ENCODE measurements at places on chromosomes 3 and 15. TPM values are rescaled to one million over a fixed set of nuclear protein-coding genes. Genes with fewer than 3 reads are reported as not detected.
A peak's percentile ranks its signal among the peaks of the same experiment; 100 is the strongest.

DNA sequence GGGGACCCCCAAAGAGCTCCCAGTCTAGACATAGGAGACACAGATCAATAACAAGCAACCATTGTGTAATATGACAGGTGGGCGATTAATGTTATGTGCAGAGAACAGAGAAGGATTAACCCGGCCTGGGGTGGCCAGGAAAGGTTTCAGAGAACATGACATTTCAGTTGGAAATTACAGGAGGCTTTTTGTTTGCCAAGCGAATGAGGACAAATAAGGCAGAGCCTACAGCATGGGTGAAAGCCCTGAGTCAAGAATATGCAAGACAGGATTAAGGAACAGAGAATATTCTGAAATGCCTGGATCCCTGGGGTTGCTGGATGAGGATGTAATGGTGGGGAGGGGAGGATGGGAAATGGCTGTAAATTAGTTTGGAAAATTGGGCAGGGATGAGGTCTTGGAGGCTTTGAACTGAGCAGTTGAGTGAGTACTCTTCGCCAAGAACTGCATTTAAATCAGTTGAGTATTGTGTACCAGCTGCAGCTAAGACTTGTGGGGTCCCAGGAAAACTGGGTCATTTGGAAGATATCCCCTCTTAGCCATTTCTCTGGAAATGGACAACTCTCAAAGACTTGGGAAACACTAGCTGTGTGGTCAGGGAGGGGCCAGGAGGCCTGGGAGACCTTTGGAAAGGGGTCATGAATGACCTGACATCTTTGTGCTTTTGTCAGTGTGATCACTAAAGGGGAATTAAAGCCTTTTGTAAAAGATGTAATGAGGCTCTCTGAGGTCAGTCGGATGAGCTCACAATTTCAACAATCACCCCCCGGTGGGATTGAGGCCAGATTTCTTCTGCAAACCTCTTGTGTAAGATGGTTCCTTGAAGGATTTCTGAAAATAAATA is 198.6 kb upstream of the NR2E3 start:
- no peak for DNase-seq

GRCh38 chr15:33330931-33331330 is 20.2 kb downstream of the RYR3 start:
- DNase-seq, result no peak

- no peak for DNase-seq
Measured at GRCh38 chr3:47291158-47291753, 8.5 kb downstream of the KLHL18 start.

DNA sequence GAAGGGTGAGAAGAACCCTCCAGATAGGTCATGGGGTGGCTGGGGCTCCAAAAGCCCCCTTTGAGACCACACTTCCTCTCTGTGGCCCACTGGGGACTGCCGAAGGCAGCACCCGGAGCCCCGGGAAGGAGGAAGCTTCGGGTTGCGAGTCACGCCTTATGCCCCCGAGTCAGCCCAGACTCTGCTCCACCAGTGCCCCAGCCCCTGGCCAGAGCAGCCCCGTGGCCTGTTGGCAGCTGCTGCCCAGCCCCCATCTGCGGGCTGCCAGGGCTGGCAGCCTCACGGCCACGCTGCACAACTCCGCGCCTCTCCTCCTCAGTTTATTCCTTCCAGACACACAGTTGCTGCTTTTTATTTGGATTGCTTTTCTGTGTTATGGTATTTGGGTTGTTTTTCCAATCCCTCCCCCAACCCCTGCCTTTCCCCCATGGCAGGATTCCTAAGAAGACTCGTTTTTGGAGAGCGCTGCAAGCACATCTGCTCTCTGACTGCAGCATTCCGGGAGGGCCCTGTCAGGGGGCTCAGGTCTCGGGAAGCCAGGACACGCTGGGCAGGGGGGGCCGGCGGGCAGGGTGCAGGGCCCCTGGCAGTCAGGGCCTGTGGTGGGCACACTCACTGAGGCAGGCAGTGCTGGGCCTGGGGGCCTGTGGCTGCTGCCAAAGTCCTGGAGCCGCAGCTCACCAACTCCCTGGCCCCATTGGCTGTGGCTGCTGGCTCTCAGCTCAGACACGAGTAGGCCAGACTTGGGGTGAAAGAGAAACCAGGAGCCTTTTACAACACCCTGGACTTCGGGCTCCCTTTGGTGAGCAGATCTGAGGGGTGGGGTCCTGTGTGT is 20.2 kb downstream of the MAGEF1 start:
- DNase-seq, result peak; percentile 43

GRCh38 chr3:194053136-194053535 is 82.8 kb upstream of the HES1 start:
- no peak for DNase-seq

GRCh38 chr15:25939122-25939521 is 76.0 kb upstream of the ATP10A start:
- DNase-seq, result no peak

- DNase-seq, result no peak
Measured at GRCh38 chr3:98013411-98014267, 21.5 kb downstream of the GABRR3 start.

- DNase-seq, result no peak
Measured at GRCh38 chr15:100180921-100181320, 160.9 kb downstream of the ADAMTS17 start.

- DNase-seq, result peak; percentile 62
Measured at GRCh38 chr3:30518181-30518864, 88.1 kb upstream of the TGFBR2 start.

DNA sequence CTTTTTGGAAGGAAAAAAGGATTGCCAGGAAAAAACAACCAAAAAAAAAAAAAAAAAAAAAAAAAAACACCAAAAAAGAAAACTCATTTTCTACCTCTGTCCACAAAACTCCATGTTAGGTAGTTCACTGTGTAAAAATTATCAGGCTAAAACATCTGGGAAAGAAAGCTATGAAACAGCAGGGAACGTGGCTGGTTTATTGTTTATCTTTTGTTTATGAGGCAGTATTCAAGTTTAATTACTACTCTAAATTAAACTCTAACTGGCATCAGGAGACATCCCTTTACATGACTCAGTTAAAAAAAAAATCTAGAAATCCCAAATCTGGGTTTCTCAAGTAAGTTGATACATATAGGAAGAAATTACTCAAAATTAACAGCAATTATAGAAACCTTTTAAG is 21.8 kb downstream of the MEIS2 start:
- no peak for DNase-seq

- no peak for DNase-seq
Measured at GRCh38 chr3:168070919-168071318, 24.8 kb downstream of the GOLIM4 start.

DNA sequence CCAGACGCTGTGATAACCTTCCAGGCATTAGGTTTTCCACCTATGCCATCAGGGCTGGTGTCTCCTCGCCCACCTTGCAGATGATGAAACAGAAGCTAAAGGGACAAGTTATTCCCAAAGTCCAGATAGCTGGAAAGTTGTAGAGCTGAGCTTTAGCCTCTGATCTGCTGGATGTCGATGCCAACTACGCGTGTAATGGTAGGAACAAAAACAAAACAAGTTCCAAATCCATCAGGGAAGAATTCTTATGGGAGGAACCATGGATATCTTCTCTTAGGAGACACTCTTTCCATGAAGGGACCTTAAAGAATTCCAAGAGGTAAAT is 28.1 kb upstream of the RHO start:
- no peak for DNase-seq

DNA sequence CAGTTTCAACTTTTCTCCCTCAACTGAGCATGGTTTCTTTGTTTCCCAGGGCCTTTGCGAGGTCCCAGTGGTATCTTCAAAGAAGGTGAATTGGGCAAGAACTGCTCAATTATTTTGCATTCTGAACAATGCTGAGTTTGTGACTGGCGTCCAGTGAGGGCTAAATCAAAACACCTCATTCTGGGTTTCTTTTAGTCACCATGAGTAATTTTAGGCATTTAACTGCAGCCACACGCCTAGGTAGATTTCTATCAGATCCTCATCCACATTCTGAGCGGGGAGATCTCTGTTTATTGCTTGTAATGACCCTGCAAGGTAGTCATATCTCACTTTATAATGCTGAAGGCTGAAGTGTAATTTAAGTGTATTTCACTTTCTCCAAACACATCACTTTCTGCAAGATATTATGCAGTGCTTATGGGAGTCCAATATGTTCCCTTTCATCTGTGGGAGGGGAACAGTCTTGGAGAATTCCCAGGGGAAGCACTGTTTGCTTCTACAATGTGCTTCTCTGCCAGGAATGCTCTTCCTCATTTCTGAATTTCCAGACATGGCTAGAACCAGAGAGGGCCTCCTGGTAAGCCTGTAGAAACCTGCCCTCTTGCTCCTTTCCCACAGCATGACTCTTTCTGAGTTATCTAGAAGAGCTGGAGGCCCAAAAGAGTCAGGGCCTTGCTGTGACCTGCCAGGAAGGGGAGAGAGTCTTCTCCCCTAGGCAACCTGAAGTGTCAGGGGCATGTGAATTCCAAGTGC is 91.7 kb downstream of the FRMD4B start:
- no peak for DNase-seq

- DNase-seq, result no peak
Measured at GRCh38 chr15:69424001-69424400, 9.9 kb downstream of the KIF23 start.

DNA sequence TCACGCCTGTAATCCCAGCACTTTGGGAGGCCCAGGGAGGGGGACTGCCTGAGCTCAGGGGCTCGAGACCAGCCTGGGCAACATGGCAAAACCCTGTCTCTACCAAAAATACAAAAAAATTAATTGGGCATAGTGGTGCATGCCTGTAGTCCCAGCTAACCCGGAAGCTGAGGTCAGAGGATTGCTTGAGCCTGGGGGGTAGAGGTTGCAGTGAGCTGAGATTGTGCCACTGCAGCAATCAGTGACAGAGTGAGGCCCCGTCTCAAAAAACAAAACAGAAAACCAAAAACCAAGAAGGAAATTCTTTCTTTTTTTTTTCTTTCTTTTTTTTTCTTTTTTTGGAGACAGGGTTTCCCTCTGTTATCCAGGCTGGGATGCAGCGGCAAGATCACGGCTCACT is 3.5 kb downstream of the SPATA12 start:
- no peak for DNase-seq

DNA sequence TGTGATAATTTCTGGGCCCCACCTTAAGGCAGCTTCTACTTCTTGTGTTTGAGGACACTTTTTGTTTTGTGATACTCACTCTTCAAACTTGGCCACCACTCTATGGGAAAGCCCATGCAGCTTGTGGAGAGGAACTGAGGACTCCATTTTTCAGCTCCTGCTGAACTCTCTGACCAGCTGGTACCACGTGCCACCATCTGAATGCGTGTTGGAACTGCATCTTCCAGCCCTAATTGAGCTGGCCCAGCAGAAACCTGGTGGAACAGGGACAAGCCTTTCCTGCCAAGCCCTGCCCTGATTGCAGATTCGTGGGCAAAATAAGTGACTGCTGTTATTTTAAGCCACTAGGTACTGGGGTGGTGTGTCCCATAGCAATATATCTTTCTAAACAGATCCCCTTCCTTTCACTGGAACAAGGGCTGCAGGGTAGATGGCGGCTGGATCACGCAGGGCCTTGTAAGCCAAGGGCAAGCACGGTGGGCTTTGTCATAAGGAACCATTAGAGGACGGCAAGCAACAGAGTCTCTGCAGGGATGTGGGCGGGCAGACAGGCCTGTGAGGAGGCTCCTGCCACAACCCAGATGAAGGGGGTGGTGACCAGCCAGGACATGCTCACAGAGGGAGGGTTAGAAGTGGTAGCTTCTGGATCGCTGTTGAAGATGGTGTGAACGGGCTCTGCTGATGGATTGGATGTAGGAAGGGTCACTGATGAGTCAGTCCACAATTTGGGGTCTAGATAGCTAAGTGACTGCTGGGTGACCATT is 9.5 kb downstream of the H1-8 start:
- no peak for DNase-seq

GRCh38 chr3:7787871-7788828 is 713.5 kb upstream of the LMCD1 start:
- DNase-seq, result no peak

DNA sequence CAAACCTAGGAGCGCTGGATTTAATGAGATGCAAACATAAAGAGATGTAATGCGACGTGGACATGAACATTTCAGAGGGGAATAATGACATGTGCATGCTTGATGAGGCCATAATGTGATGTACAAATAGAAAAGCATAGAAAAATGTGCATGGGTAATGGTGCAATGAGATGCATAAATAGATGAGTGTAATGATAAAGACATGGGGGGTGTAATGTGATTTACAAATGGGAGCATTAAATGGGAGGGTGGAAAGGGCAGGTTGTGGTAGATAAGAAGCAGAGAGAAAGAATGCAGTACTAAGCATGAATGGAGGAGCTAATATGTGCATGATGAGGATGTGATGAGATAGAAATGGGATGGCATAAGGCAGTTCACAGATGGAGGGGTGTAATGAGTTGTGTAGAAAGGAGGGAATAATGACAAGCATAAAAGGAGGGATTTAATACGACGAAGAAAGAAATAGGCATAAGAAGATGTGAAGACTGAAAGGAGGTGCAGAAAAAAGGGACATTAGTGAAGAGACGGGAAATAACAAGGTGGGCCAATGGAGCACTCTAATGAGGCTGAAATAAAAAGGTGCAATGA is 137.5 kb upstream of the CCNL1 start:
- DNase-seq, result no peak

GRCh38 chr3:40990062-40990456 is 209.2 kb upstream of the CTNNB1 start:
- DNase-seq, result no peak

- no peak for DNase-seq
Measured at GRCh38 chr15:68045289-68046265, 8.5 kb upstream of the PIAS1 start.

- DNase-seq, result no peak
Measured at GRCh38 chr15:39628546-39629257, 47.8 kb downstream of the THBS1 start.

- no peak for DNase-seq
Measured at GRCh38 chr3:171213907-171214306, 187.4 kb upstream of the SLC2A2 start.

CCDC54 gene
- 107 TPM for total RNA-seq

B3GNT5 gene
- total RNA-seq, result 6.3 TPM

PRSS50 gene
- 6.2 TPM for total RNA-seq

CCDC39 gene
- 3.5 TPM for total RNA-seq

TMF1 gene
- total RNA-seq, result 67.7 TPM

SENP8 gene
- total RNA-seq, result 17.6 TPM

TF gene
- total RNA-seq, result 60.2 TPM

C3orf22 gene
- 33.0 TPM for total RNA-seq

PLCH1 gene
- 29.3 TPM for total RNA-seq

CEP19 gene
- 11.1 TPM for total RNA-seq

IL16 gene
- total RNA-seq, result 17.6 TPM

SPINK8 gene
- not detected for total RNA-seq

CPNE9 gene
- 0.31 TPM for total RNA-seq

RAB8B gene
- total RNA-seq, result 19.3 TPM

FGF12 gene
- total RNA-seq, result 2.3 TPM

COL8A1 gene
- 1.3 TPM for total RNA-seq

PP2D1 gene
- 9.3 TPM for total RNA-seq

B4GALT4 gene
- 13.5 TPM for total RNA-seq

GUCA1C gene
- 0.87 TPM for total RNA-seq
